ENCODE measurements at places on chromosomes 12 and 14. TPM values are rescaled to one million over a fixed set of nuclear protein-coding genes. Genes with fewer than 3 reads are reported as not detected.

- no peak for DNase-seq
Observed at GRCh38 chr12:27618836-27619235, 77.4 kb upstream of the REP15 start.

GRCh38 chr12:122457627-122458026 lies 35.2 kb upstream of the CLIP1 start:
- DNase-seq: no peak

GRCh38 chr14:50822501-50823042 lies 8.4 kb downstream of the NIN start:
- DNase-seq: no peak

DNA sequence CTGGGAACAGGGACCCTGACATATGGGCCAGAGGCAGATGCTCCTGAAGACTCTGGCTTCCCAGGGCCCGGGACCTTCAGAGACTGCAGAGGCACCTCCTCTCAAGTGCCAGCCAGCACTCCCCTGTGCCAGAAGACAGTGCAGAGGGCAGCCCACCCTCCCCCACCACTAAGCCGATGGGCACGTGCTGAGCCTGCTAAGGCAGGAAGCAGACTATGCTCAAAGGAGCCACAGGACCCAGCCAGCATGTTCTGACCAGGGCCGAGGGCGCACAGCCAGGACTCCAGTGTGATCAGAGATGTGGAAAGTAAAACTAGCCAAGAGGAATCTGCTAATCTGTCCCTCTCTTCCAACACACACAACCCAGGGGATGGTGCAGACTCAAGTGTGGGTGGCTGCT lies 29.8 kb downstream of the DIO3 start:
- no peak for DNase-seq

- DNase-seq: peak; percentile 73
Observed at GRCh38 chr12:46217541-46218321, 51.1 kb downstream of the SLC38A1 start.

- peak; percentile 20 for DNase-seq
Observed at GRCh38 chr14:94485944-94486841, 10.2 kb upstream of the SERPINA9 start.

DNA sequence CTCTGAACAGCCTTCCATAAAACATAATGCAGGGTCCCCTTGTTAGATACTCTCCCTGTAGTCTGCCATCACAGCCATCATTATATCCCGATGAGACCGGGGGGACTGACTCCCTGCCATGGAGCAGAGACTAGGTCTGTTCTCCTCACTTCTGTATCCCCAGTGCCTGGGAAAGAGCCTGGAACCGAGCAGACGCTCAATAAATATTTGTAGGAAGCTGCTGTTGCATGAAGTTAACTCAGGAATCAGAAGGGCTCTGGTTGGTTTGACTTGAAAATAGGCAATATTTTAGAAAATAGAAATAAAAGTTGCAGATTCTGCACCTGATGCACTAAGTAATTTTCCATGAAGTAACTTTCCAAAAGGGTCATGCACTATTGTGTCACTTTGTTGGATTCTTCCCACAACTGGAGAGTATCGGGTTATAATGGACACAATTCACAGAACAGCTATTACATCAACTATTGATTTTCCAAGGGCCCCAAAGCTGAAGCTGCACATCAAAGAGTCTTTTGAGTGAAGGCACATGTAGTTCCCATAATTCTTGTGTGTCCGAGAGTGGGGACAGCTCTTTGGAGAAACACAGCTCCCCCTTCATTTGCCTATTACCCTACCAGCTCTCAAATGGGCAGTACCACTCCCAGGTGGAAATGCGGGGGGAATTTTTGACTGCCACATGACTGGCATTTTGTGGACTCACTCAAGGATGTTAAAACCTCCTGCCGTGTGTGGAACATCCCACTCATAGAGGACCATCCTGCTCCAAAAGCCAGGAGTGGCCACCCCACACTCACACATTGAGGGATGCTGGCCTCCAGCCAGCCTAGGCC lies 18.8 kb downstream of the CLMN start:
- no peak for DNase-seq

GRCh38 chr12:31732926-31733548 lies 4.2 kb upstream of the AMN1 start:
- DNase-seq: no peak

DNA sequence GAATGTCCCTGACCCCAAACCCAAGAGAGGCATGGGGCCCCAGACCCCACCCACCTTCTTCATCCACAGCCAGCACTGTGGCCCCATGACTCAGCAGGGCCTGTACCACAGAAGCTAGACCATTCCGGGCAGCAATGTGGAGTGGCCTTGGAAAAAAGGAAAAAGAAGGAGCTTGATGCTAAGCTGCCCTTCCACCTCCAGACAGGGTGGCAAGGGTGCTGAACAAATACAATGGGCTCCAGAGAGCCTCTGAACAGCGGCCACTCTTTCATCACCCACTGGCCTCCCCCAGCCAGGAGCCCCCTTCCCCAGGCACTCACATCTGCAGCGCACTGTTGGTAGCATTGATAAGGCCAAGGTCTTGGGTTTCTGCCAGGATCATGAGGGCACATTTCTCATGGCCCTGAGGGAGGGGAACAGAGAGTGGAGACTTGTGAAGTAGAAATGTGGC lies 13.9 kb downstream of the SLC39A5 start:
- no peak for DNase-seq

DNA sequence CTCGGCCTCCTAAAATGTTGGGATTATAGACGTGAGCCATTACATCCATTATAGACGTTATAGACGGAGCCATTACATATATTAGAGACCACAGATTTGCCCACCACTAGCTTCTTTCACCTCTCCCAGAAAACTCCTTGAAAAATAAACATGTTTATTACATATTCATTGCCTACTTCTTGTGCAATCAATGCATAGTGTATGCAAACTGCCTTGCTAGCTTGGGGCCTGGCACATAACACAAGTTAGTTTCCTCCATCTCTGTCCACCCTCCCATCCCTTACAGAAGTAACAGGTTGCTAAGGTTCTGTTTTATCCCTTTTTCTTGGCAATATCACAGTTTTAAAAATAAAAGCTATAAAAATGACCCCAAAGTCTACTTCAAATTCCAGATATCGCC lies 66.4 kb upstream of the KRR1 start:
- no peak for DNase-seq

- DNase-seq: no peak
Observed at GRCh38 chr12:16588812-16589211, 17.1 kb downstream of the LMO3 start.

- no peak for DNase-seq
Observed at GRCh38 chr12:24081606-24082005, 132.1 kb upstream of the SOX5 start.

GRCh38 chr12:16086942-16087341 lies 175.8 kb downstream of the DERA start:
- no peak for DNase-seq

GRCh38 chr12:105723494-105723893 lies 393.0 kb downstream of the C12orf75 start:
- no peak for DNase-seq

The GPR84 gene
- total RNA-seq: 3.9 TPM

The MAP1LC3B2 gene
- 0.77 TPM for total RNA-seq

The AICDA gene
- not detected for total RNA-seq

The IL22 gene
- total RNA-seq: 1.8 TPM

The ATL1 gene
- 4.1 TPM for total RNA-seq

The RFLNA gene
- total RNA-seq: not detected

The VCPKMT gene
- total RNA-seq: 25.9 TPM

The CLEC12A gene
- total RNA-seq: not detected

The SCNN1A gene
- total RNA-seq: 5.0 TPM

The PLEKHA5 gene
- 1.3 TPM for total RNA-seq

Measured in naive thymus-derived CD4-positive, alpha-beta T cell (primary cell).